ENCODE measurements at places on chromosomes 7 and 10.

GRCh38 chr10:14815681-14816080 is 22.2 kb downstream of the CDNF start:
- peaks cover 29% of the 10 kb centered on the region for H3K4me1 ChIP-seq
- H3K4me3 ChIP-seq: no peak overlapping the region
- H3K36me3 ChIP-seq: no peaks in the 10 kb centered on the region
- H3K27me3 ChIP-seq: peaks cover 18% of the 10 kb centered on the region
- no peak for DNase-seq

GRCh38 chr7:47507522-47507921 is 74.4 kb downstream of the TNS3 start:
- no peak overlapping the region for H3K27ac ChIP-seq
- no peak overlapping the region for H3K4me3 ChIP-seq
- no peak for DNase-seq
- H3K27me3 ChIP-seq: peaks cover 2% of the 10 kb centered on the region
- H3K36me3 ChIP-seq: peaks cover 27% of the 10 kb centered on the region
- H3K4me1 ChIP-seq: peaks cover 34% of the 10 kb centered on the region

DNA sequence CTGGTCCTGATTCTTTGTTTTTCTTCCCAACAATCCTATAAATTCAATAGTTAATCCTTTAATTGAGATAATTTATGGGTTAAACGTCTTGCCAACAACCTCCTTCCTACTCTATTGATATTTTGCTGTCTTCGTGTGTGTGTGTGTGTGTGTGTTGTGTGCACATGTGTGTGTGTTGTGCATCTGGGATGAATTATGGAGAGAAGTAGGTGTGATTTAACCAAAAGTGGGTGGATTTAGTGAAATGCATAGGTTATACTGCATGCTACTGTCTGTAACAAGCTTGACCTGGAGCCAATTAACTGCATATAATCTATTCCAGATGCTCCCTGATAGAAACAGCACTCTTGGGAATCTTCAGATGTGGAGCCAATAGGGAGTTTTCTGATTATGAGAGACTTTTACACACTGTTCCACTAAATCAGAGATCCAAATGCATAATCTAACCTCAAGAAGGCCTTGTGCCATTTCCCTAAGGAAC is 61.2 kb downstream of the SEMA3D start:
- peak; percentile 23 for DNase-seq
- H3K27ac ChIP-seq: peak overlapping the region; percentile 2
- H3K4me1 ChIP-seq: peaks cover 28% of the 10 kb centered on the region
- no peaks in the 10 kb centered on the region for H3K27me3 ChIP-seq
- no peaks in the 10 kb centered on the region for H3K36me3 ChIP-seq

DNA sequence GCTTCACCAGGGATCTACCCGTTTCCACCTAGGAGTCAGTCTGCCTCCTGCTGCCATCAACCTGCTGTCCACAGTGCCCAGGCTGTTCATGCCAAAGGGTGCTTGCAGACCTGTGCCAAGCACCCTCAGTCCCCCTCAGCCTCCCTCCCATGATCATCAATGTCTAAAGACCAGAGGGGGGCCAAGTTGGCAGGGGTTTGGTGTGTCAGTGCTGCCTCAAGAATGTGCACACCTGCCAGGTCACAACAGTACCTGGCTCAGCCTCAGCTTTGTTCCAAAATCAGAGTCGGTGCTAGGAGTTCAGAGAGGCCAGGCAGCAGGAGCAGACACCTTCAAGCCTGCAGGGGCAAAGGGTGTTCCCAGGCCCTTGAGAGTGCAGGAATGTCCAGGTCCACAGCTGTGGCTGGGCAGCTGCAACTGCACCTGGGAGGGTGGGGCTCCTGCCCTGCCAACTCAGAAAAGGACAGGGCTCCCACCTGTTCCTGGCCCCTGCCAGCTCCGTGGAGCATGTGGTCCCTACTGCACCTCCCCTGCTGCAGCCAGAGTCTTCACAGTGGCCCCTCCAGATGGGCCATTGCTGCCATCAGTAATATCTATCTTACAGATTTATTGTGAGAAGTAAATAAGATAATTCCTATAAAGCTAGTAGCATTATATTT is 219.5 kb downstream of the POLR1F start:
- DNase-seq: no peak
- no peaks in the 10 kb centered on the region for H3K36me3 ChIP-seq
- peaks cover under 1% of the 10 kb centered on the region for H3K27me3 ChIP-seq

DNA sequence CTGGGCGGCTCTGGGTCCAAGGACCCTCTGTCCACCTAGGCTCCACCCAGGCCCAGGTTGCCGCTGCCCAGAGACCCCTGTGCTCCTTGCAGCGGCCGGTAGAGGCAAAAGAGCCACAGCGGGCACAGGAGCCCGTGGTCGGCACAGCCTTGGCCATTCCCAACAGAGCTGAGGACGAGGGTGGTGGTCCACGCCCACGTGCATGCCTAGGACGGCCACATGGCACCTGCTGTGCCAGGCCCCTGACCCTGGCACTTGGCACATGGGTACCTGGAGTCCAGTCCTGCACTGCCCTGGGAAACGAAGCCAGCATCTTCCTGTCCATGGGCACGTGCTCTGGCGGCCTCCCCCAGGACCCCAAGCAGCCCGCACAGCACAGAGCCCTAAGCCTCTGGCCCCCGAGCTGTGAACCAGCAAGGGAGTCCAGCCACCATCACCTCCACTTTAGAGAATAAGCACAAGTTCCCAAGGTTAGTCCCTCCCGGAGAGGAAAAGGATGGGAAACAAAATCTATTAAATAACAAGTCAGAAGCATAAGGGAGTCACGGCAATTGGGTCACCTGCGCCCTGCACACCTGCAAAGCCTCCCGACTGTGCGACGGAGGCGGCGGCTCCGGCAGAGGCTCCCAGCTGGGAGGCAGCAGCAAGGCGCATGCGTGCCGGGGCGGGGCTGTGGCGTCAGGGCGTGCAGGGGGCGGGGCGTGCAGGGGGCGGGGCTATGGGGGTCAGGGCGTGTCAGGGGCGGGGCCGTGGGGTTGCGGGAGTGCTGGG is 59.1 kb downstream of the STK32C start:
- no peak overlapping the region for H3K27ac ChIP-seq
- H3K36me3 ChIP-seq: no peaks in the 10 kb centered on the region
- no peak for DNase-seq
- no peak overlapping the region for H3K4me3 ChIP-seq
- no peaks in the 10 kb centered on the region for H3K4me1 ChIP-seq

DNA sequence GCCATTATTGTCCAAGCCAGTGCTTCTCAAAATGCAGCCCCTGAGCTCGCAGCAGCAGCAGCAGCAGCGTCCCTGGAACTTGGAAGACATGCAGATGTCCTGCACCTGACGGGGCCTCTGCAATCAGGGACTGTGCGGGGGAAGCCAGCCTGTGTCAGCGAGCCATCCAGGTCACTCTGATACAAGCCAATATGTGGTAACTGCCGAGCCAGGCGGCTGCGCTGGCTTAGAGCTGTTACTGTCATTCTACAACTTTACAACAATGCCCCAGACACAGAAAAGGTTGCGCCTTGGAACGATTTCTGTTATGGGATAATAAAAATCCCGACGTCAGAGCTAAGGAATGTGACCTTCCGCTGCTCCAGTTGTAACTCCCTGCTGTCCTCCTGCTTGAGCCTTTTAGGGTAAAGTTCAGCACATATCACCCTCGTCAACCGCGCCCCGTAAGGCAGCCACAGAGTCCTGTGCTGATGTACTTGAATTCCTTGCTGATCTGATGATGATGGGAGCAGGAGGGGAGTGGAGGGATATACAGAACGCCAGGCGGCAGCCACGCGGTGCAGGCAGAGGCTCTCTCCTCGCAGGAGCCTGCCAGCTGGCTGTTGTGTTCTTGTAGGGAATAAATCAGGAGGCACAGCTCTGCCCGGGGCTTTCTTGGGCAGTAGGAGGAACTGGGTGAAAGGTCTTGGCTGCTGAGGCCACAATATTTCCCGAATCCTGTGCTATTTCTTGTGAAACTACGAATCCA is 20.0 kb upstream of the CRYGN start:
- peak overlapping the region; percentile 89 for H3K27ac ChIP-seq
- peak; percentile 85 for DNase-seq
- peaks cover 33% of the 10 kb centered on the region for H3K36me3 ChIP-seq
- peaks cover 28% of the 10 kb centered on the region for H3K4me1 ChIP-seq
- H3K4me3 ChIP-seq: peak overlapping the region; percentile 79
- H3K27me3 ChIP-seq: no peaks in the 10 kb centered on the region

DNA sequence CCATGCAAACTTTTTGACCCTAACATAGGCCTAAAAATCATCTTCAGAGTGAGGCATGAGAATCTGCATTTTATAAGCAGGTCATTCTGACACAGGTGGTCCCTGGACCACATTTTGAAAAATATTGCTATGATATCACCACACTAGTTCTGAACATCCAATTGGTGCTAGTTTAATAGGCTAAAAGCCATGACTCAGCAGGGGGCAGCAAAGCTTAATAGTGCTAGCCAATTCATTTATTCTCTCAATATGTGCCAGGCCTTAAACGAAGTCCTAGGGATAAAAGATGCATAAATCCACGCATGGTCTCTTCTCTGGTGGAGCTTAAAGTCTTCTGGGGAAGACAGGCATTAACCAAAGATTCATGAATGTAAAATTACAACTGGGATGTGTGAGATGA is 10.2 kb upstream of the SLC25A28 start:
- peaks cover 22% of the 10 kb centered on the region for H3K4me1 ChIP-seq
- H3K4me3 ChIP-seq: no peak overlapping the region
- H3K36me3 ChIP-seq: peaks cover 2% of the 10 kb centered on the region
- DNase-seq: peak; percentile 59
- H3K27me3 ChIP-seq: peaks cover 11% of the 10 kb centered on the region
- peak overlapping the region; percentile 64 for H3K27ac ChIP-seq

DNA sequence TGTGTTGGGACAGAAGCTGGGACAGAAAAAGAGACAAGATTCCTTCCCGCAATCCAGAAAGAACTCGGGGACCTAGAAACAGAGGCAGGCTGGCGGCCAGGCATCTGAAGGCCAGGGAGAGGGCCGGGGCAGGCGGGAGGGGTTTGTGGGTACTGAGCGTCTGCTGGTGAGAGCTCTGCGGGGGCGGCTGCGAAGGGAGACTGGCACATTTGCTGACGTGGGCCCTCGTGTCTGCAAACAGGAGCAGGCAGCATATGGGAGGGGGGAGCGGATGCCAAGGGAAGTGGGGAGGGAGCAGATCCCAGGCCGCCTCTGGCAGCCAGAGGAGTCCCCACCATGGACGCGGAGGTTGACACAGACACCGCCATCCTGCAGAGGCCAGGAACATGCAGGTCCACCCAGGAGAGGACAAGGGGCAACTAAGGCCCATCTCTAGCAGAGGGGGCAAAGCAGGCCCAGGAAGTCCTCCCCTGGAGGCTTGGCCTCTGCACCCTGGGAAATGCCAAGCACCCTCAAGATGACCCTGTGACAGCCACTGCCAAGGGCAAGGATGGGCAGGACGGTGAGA is 32.2 kb downstream of the KCNH2 start:
- H3K27me3 ChIP-seq: peaks cover 23% of the 10 kb centered on the region
- no peak for DNase-seq
- H3K36me3 ChIP-seq: no peaks in the 10 kb centered on the region
- peaks cover 6% of the 10 kb centered on the region for H3K4me1 ChIP-seq
- H3K27ac ChIP-seq: no peak overlapping the region

DNA sequence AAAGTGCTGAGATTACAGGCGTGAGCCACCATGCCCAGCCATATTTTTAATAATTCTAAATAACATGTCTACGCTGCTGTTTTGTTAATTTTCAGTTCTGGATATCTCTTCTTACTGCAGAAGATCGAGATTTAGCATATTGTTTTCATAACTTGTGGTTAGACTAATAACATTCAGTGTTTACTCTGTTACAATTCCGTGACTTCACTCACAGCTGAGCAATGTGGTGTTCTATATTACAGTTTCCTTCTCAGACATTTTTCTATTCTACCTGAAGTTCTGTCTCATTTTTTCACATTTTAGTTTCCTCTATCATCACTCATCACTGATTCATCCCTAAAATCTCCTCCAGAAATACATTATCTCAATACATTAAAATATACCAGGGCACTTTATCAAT is 10.9 kb downstream of the RNF32 start:
- H3K4me3 ChIP-seq: no peak overlapping the region
- peaks cover 24% of the 10 kb centered on the region for H3K4me1 ChIP-seq
- no peaks in the 10 kb centered on the region for H3K36me3 ChIP-seq
- no peak for DNase-seq

- peaks cover 2% of the 10 kb centered on the region for H3K27me3 ChIP-seq
- DNase-seq: no peak
- H3K27ac ChIP-seq: no peak overlapping the region
Measured at GRCh38 chr7:11166051-11166450, 192.4 kb downstream of the PHF14 start.

GRCh38 chr10:23345861-23346260 is 1.3 kb upstream of the C10orf67 start:
- peak overlapping the region; percentile 69 for H3K27ac ChIP-seq
- peaks cover 48% of the 10 kb centered on the region for H3K4me1 ChIP-seq
- no peaks in the 10 kb centered on the region for H3K27me3 ChIP-seq
- no peaks in the 10 kb centered on the region for H3K36me3 ChIP-seq

DNA sequence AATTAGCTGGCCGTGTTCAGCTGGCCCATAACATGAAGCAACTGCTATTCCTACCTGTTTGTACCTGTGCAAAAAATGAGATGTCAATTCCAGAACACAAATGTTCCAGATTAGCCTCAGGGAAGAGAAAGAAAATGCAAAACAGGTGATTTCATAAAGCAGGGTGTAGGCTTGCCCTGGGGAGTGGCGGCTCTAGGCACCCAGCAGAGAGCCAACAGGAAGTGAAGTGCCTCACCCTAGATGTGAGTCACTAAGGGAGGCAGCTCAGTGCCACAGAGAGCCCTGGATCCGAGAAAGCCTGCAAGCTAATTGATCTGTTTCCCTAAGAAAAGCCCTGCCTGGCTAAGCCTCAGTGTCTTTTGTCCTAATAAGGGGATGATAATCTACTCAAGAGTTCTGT is 240.0 kb downstream of the ARHGAP21 start:
- H3K27ac ChIP-seq: peak overlapping the region; percentile 22
- peak; percentile 55 for DNase-seq
- H3K36me3 ChIP-seq: peaks cover 5% of the 10 kb centered on the region
- peaks cover 12% of the 10 kb centered on the region for H3K27me3 ChIP-seq
- no peak overlapping the region for H3K4me3 ChIP-seq
- peaks cover 9% of the 10 kb centered on the region for H3K4me1 ChIP-seq

DNA sequence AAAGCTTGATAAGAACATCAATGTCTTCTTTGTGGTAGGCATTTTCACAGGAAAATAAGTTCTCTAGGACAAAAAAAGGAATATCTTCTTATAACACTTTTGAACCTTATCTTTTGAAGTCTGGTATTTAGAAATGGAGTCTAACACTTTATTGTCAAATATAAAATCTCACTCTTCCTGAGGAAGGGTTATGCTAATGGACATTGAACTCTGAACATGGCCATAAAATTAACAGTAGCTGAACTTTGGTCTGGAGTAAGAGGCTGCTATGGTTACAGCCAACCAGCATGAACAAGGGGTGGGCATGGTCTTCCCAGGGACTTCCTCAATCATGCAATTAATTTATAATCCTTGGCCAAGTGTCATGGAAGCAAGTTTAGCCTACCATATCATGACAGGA is at the start of gene CLRN3:
Gene CLRN3, minus strand, starts transcription at position 199 of the 400 bp plus-strand sequence. Its CDS starts 157 bp downstream, at position 42.
- no peak within 1 kb of the TSS for H3K4me3 ChIP-seq
- H3K27me3 ChIP-seq: no peaks in the 10 kb centered on the region
- no peak within 1 kb of the TSS for H3K27ac ChIP-seq
- no peaks in the 10 kb centered on the region for H3K36me3 ChIP-seq
- no peak for DNase-seq
